Stimulated activated CD4-positive, alpha-beta T cell treated with anti-CD3 and anti-CD28 coated beads, Interleukin-2, amount 100 ng/mL, for 48 hours (primary cell): ENCODE measurements at places on chromosomes 7 and 10.

- no peak for DNase-seq
Observed at GRCh38 chr10:125056161-125057132, 103.9 kb downstream of the CTBP2 start.

DNA sequence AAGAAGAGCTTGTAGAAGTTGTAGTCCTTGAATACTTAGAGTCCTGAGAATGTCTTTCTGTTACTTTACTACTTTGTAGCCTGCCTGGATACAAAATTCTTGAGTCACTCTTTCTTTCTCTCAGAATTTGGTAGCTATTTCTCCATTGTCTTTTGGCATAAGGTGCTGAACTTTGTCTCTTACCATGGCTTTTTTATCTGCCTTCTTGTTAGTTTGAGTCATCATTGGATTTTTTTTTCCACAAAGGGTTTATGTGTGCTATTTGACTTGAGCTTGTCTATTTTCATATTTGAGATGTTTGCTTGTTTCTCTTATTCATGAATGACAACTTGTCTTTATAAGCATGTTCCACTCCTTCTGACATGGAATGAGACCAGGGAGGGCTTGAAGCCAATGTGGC lies 74.5 kb upstream of the EXOC6 start:
- DNase-seq = no peak

GRCh38 chr10:132977807-132978206 lies 35.4 kb upstream of the CFAP46 start:
- no peak for DNase-seq

DNA sequence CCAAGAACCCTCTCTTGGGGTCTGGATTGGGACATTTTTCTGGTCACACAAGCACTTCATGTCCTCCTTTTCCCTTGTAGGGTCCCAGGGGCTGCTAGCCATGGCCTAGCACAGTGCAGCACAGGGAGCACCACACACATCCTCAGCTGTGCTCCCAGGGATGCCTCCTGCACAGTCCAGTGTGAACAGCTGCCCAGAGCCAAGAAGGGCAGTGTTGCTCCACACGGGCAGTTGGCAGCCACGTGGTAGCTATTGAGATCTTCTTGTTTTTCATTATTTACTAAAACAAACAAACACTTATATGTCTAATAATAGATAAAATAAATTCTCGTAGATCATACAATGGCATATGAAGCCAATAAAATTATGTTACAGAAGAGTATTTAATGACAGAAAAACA lies 13.9 kb upstream of the LANCL2 start:
- DNase-seq = no peak

GRCh38 chr10:112810711-112811151 lies 139.3 kb upstream of the TCF7L2 start:
- DNase-seq = no peak

DNA sequence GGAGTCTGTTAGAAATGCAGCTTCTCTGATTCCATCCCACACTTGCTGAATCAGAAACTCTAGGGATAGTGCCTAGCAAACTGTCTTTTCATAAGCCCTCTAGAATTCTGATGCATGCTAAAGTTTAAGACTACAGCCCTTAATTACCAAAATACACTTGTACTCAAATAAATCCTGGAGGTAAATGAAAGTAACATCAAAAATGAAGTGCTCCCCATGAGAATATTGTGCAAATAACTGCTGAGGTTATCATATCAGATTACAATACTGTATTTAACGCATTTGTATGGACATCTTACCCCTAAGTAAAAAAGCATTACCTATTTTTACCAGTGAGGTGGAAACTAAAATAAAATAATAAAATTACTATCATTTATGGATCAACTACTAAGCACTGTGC lies 104.7 kb downstream of the CHCHD3 start:
- no peak for DNase-seq

GRCh38 chr10:123678376-123678775 lies 12.2 kb downstream of the GPR26 start:
- no peak for DNase-seq

DNA sequence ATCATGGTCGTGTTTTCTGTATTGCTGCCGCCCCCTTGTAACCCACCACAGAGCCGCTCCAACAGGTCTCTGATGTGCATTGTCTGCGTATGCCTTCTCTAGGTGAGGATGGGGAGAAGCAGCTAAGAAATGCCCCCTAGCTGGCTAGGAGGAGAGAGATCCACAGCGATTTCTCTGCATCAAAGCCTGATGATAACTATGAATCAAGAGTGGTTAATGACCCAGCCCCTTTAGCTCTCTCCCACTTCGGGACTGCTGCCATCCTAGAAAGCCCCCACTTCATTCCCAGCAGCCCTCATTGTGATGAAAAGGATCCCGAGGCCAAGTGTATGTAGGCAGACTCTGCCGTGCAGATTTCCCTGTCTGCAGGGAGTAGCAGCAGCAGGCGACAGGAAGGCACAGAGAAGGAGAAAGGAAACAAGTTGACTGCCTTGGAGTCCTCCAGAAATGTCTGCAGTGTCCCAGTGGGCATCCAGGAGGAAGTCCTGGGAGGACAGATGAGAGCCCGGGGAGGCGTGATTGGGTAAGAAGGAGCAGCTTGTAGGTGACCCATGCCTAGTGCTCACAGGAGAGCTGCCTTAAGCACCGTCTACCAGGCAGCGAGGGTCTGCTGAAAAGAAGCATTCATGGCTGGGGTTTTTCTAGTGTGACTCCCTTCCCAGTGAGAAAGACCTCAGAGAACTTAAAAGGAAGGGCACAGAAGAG lies 2.9 kb downstream of the PLXNA4 start:
- no peak for DNase-seq

DNA sequence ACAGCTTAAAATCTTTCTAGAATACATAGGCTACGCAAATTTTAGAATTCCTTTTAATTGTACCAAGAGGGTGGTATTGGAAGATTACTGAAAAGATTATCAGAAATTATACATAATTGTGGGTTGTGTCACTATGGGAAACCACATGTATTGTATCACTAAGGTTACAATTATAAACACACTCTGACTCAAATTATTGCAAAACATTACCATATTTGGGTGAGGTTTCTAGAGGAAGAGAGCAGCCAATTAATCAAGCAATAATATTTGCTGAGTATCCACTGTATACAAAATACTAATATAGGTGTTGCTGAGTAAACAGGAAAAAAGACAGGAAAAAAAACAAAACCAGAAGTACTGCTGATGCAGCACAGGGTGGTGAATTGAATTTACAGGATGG lies 3.1 kb upstream of the CAPZA2 start:
- no peak for DNase-seq

- DNase-seq = no peak
Observed at GRCh38 chr10:31875608-31876007, 53.0 kb downstream of the ARHGAP12 start.

DNA sequence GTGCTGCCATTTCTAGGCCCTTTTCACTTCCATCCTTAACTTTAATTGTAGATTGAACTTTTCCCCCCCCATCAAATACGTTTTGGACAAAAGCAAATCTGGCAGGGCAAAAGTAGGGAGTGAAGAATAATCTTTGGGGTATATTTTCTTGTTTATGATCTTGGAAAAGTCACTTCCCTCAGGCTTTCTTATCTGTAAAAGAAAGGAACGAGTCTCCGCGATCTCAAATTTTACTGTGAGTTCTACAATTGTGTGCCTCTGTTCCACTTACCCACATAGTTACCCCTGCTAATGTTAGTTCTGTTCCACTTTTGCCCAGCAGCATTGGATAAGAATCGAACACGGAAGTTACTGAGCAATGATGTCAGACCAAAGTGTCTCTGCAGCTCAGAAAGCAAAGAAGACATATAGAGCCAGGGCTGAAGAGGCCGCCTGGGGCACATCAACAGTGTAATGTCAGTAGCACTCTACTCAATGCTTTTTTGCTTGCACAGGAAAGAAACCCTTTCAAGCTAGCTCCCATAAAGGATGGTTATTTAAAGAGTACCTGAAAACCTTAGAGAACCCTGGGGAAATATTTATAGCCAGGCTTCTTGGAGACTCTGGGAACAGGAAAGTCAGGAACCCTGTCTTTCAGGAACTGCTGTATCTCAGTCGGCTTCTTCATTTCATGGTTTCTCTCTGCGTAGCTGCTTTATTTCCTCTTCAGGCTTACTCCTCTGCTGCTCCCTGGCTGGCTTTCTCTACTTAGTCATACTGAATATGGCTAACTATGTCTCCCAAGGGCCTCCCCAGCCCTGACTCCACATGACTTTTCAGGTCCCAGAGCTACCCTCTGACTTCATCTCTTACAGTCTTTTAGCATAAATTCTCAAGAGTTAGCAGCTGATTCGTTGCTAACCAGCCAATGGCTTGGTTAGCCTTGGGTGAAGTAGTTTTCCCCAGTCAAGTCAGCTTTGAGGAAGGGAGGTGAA lies 123.7 kb upstream of the FAM3C start:
- DNase-seq = no peak

DNA sequence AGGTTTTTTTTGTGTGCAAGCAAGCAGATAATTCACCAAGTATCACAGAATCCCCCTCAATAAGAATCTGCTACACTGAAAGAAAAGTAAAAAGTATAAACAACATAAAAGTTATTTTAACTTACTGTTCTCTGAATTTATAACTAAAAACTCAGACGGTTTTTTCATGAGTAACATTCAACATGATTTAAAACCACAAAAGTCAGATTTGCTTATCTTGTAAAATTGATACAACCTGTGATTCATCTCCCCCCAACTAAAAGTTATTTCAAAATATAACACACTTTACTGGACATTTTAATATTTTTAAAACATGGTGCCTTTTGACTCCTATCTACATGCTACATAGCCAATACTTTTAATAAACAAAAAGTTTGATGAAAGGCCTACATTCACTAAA lies 32.8 kb downstream of the TSPAN12 start:
- DNase-seq = no peak
